Cortex of kidney (tissue), 1 donor: ENCODE measurements at places on chromosomes 2 and 18.

DNA sequence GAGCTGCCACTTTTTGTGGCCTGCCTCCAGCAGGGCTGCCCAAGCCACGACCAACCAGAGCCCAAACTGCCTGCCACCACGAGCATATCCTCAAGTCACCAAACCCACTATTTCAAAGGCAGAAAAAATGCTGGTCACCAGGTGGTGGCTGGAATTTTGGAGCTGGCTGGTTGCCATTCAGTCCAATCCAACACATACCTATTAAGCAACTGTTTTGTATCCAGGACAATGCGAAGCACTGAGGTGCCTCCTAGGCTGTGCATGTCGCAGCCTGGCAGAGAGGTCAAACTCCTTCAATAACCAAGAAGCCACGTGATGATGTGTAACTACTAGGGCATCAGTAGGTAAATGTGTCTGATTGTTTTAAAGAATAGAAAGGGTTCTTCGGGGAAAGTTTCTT is 108.3 kb upstream of the PPP1CB start:
- DNase-seq: no peak

- no peak for DNase-seq
Observed at GRCh38 chr18:5912566-5912965, 17.2 kb upstream of the TMEM200C start.

DNA sequence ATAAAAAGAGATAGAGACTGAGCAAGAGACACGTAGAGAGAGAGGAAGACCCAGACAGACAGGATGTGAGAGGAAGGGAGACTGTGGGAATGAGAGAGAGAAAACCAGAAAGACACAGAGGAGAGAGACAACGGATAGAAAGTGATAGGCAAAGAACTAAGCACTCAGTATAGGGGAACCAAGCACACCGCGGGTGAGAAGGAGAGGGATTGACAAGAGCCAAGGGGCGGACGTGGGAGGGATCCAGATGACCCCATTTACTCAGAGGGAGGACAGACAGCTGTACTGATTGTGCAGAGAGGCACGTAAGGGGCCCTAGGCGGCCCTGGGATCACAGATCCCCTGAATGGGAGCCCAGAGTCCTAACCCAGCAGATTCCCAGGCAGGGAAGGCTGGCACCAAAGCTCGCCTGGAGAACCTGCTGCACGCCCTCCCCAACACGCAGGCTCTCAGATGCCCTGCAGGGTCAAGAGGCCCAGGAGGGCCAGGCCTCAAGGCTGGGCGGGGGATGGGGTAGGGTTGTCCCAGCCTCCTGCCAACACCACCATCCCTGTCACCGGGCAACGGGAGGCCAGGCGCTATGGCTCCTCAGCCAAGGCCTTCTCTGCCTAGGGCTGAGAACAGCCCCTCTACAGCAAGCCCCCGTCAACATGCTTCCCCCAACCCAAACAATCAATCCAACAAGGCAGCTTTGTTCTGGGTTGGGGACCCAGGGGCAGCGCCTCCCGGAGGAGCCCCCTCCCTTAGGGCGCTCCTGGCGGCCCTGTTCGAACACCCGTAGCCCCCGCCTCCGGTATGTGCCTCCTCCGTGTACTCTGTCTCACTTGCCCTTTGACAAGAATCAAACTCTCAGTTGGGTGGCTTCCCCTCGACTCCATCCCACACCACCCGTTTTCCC is 579 bp downstream of the LOXL3 start:
- no peak for DNase-seq

DNA sequence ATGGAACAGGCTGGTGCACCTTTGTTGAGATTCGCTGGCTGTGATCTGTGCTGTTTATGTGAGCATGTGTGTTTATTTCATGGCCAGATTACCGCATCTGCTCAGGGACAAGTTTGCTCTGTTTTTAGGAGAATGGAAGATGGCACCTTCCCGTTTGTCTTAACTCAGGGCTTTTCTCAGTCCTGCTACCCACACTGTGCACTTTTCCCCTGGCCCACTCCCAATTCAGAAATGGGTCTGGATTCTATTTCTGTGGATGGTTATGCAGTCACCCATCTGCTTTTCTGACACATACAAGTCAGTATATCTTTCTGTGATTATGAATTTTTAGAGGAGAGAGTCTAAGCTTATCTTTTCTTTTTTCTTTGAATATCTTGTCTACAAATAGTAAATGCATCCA is 15.4 kb downstream of the MGAT5 start:
- no peak for DNase-seq

GRCh38 chr18:54871231-54871630 is 43.0 kb downstream of the RAB27B start:
- no peak for DNase-seq

DNA sequence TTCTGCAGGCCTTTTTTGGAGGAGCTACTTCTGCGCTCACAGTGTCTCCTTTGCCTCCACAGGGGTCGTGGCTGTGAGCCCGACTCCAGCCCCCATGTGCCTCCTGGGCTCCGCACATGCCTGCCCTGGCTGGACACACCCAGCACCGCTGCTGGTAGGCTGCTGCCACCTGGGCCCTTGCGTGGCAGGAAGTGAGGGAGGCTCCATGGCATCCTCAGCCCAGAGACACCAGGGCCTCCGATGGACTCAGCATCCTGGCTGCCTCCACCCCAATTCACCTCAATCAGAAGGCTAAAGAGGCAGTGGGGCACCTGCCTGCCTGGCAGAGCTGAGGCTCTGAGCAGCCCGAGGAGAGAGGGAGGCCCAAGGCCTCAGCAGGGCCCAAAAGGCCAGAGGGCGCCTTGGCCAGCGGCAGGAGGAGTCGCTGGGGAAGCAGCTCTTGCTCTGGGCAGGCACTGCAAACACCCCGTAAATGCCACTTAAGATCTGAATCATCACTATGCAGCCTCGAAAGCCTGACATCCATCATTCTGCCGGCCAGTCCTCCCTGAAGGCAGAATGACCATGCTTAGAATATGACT is 68.3 kb upstream of the OTOS start:
- DNase-seq: no peak

DNA sequence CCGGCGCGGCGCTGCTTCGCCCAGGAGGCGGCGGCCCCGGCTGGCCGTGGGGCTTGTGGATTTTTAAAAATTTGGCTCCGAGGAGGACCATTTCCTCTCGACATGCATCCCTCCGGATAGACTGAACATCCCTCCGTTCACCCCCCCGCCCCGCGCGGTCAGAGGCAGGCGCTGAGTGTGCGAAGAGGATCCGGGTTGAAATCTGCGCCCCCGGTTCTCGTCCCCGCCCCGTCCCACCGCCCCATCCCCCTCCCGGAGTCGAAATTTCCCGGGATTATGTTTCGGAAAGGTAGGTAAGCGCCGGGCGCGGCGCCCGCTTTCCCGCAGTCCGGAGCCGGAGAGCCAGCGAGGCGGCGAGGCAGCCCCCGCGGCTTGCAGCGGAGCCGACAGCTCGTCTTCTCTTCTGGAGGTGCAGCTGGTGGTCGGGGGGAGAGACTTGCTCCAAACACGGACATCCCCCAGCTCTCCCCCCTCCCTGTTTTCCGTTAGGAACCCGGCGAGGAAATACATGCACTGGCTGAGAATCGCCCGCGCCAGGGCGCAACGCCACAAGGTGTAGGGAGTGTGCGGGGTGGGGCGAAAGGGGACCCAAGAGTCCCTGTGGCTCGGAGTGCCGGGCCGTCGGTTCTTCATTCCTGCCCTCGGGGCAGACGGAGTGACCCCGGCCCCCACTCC is at the start of gene PRKCE:
Gene PRKCE, plus strand, starts transcription at position 261 of the 675 bp plus-strand sequence.
- DNase-seq: no peak

DNA sequence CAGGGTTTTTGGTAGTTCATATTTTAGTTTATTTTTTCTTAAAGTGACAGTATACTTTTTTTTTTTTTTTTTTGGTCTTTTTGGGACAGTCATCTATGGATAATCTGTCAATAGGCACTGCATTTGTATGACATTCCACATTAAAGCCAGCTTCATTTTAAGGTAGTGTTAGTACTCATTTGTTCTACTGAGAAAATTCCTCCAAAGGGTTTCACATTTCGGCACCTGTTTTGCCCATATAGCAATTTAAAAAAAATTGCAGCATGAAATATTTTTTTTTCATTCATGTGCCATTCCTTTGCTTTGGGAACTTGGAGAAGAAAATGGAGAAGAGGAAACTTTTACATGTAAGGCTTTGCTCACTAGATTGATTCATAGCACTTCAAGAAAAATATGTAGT is 276.3 kb upstream of the TCF4 start:
- no peak for DNase-seq

DNA sequence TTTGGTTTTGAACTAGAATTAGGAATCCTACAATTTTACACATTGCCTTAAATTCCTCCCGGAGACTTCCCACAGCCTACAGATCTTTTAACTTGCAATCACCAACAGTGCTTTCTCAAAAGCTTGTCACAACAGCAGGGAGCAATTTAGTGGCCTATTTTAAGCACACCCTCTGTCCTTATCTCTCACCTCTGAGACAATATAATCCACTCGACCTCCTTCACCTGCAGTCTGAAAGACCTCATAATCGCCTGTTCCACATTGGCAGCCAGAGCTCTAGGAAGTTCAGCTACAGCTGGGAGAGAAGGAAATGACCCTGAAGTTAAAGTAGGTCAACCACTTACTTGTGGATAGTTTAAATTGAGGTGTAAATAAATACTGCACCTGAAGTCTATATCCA is 249.7 kb upstream of the DLGAP1 start:
- DNase-seq: no peak

DNA sequence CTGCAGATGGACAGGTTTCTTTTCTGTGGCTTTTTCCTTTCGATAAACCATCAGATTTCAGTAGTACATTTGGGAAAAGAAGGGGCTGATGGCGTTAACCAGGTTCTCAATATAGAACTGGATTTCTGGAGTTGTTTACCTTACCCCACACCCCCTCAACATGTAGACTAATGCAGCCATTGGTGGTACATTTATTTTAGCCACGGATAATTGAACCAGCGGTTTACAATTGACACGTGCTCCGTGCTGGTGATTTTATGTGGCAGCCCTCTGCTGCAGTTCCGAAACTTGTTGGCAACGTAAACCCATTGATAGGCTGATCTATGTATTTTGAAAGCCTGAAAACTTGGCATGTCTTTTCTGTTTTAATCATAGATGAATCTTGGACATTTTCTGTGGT is 5.4 kb downstream of the SOX11 start:
- no peak for DNase-seq
